ENCODE measurements at places on chromosomes 11 and 22. TPM values are rescaled to one million over a fixed set of nuclear protein-coding genes. Genes with fewer than 3 reads are reported as not detected.

The MAPK11 gene
- 39.3 TPM for total RNA-seq

The DAGLA gene
- total RNA-seq: 5.1 TPM

The HARBI1 gene
- total RNA-seq: 3.6 TPM

The TMEM25 gene
- total RNA-seq: 23.3 TPM

The P4HA3 gene
- 20.2 TPM for total RNA-seq

The ANO5 gene
- total RNA-seq: 0.58 TPM

GRCh38 chr11:17014833-17015626 lies 816 bp upstream of the PLEKHA7 start:
- DNase-seq: no peak

GRCh38 chr11:64716473-64717267 lies 6.3 kb downstream of the NRXN2 start:
- no peak for DNase-seq

GRCh38 chr11:2718817-2719438 lies 19.1 kb upstream of the KCNQ1OT1 start:
- no peak for DNase-seq

GRCh38 chr11:86202013-86202336 lies 42.6 kb upstream of the EED start:
- no peak for DNase-seq

DNA sequence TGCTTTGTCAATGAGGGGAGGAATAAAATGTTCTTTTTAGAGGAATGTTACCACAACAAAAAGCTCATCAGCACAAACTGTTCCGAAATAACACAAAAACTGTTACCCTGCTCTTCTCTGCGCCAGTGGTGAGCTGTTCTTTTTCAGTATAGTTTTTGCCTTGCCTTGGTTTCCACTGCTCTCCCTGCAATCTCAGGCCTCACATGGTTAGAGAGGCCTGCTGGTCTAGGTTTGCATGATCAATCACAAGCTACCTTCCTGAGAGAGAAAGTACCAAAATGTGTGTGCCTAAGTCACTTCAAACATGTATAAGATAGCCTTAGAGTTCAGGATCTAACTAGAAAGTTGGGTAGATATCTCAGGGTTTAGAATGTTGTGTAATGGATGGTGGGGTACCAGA lies 114.6 kb downstream of the STIM1 start:
- no peak for DNase-seq

GRCh38 chr11:95283650-95284049 lies 52.6 kb upstream of the SESN3 start:
- no peak for DNase-seq

DNA sequence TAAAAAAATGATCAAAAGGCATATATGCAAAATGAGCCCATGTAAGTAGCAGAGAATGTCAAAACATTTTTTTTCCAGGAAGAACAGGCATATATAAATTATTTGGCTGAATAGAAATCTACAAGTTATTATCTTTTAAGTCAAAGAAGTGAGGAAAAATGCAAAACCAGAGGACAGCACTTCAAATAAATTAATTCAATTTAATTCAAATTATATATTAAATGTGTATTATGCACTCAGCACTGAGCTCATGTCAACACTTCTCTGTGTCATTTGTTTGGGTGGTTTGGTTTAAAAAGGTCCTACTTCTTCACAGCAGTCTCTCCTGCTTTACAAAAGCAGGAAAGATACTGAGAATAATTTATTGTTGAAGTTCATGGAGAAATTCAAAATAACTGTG lies 41.9 kb upstream of the PDGFD start:
- no peak for DNase-seq

- no peak for DNase-seq
Measured at GRCh38 chr11:73982595-73982989, at the start of gene UCP2. TSS of gene UCP2 (minus strand) at chr11:73982843. CDS start at chr11:73978378, 4,465 bp downstream.

GRCh38 chr22:49768951-49769690 lies 58.6 kb downstream of the BRD1 start:
- DNase-seq: no peak

- no peak for DNase-seq
Measured at GRCh38 chr11:22690871-22691270, 24.5 kb downstream of the GAS2 start.

DNA sequence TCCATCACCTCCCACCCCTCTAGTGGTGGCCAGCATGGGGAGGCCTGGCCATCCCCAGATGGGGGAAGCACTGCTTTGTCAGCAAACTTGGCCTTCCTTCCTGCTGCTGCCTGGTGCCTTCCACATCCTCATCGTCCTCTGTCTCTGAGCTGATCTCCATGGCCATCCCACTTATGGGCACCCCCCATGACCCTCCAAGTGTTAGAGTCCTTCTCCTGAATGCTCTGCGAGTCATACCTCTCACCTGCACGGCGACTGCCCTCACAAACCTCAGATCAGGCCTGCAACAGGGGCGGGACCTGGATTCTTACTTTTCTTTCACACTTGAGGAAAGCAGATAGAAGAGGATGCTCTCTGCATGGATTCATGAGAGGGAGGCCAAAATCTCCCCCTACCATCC lies 24.0 kb downstream of the POU2AF1 start:
- no peak for DNase-seq

DNA sequence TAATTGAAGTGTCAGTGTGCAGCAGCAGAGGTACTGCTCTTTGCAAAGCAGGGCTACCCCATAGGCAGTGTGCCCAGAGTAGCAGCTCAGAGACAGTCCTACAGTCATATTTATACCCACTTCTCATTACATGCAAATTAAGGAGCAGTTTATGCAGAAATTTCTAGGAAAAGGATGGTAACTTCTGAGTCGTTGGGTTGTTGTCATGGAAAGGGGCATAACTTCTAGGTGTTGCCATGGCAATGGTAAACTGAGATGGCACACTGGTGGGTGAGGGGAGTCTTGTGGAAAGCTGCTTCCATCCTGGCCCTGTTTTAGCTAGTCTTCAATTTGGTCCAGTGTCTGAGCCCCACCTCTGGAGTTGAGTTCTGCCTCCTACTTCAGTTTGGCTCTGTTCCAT lies 77.4 kb downstream of the MN1 start:
- no peak for DNase-seq
